ENCODE measurements at places on chromosomes 1 and 21. TPM values are rescaled to one million over a fixed set of nuclear protein-coding genes. Genes with fewer than 3 reads are reported as not detected.

- peak; percentile 67 for DNase-seq
Observed at GRCh38 chr1:33295450-33296081, 25.3 kb downstream of the A3GALT2 start.

GRCh38 chr1:210707300-210708240 lies 378.9 kb downstream of the HHAT start:
- DNase-seq, result no peak

Gene FMOD
- not detected for polyA plus RNA-seq

Gene RAP1GAP
- polyA plus RNA-seq, result not detected

DNA sequence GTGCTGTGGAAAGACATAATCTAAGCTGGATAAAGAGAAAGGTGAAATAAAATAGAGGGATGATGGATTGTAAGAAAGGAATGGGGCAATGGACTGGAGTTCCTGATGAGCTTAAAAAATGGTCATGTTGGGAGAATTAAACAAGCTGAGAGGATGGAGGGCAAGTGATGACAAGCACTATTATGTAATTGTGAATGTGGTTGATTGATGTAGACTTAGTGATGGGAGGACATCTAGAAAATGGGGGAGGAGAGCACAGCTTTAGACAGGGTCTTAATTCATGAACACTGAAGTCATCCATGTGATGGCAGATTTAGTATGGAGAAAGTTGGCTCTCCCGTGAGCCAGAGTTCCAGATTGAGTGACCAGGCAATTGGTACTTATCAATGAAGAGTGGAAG lies 29.0 kb downstream of the DNAH14 start:
- DNase-seq, result no peak

GRCh38 chr1:188949701-188950100 lies 1528.0 kb downstream of the BRINP3 start:
- DNase-seq, result no peak

- no peak for DNase-seq
Observed at GRCh38 chr1:169289016-169289415, 78.6 kb downstream of the NME7 start.
